ENCODE measurements at places on chromosomes 6 and 20. TPM values are rescaled to one million over a fixed set of nuclear protein-coding genes. Genes with fewer than 3 reads are reported as not detected.

GRCh38 chr6:21227486-21227885 lies 366.1 kb upstream of the SOX4 start:
- DNase-seq: no peak

PRKN gene
- total RNA-seq: 6.1 TPM

DNA sequence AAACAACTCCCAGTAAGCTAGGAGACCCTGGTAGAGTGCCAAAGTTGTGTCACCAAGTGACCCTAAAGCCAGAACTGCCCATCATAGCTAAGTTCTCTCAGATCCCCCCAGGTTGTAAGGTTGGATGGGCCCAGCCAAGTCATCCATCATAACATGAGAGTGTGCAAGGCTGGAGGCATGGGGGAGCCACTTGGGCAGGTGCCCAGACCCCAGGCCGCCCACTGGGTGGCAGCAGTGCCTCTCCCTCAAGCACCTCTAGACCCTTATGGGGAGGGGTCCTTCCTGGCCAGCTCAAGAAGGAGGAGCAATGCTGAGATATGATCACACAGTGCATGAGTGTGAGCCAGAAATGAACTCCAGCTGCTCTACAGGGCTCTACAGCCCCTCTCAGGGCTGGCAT lies 154.5 kb downstream of the MYLK4 start:
- DNase-seq: no peak

MOG gene
- not detected for total RNA-seq

CYP21A2 gene
- 2.1 TPM for total RNA-seq

DNA sequence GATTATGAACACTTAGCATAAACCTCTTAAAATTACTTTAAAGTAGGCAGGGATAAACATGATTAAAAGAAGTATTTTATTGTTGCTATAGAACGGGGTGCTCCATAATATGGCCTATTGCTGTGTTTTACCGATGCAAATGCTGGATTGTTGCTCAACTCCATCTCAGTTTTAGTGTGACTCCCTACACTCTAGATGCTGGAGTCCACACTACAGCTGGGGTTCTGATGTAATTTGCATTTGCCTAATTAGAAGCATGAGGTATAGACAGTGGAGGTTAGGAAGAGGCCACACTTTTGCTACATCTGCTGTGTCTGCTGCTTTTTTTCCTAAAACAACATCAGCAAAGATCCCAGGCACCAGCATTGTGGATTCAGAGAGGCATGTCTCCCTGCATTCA lies 6.7 kb upstream of the HMGN3 start:
- DNase-seq: no peak

GRCh38 chr20:36527331-36528125 lies 13.8 kb upstream of the MYL9 start:
- DNase-seq: no peak

GRCh38 chr6:111871207-111871606 lies 2.0 kb downstream of the FYN start:
- no peak for DNase-seq

GRCh38 chr20:23387118-23387443 lies 25.1 kb downstream of the GZF1 start:
- no peak for DNase-seq

- no peak for DNase-seq
Observed at GRCh38 chr6:148538261-148539190, 195.9 kb downstream of the SASH1 start.

Data from T-cell (primary cell).